ENCODE measurements at places on chromosomes 2 and 18.
A peak's percentile ranks its signal among the peaks of the same experiment; 100 is the strongest.

DNA sequence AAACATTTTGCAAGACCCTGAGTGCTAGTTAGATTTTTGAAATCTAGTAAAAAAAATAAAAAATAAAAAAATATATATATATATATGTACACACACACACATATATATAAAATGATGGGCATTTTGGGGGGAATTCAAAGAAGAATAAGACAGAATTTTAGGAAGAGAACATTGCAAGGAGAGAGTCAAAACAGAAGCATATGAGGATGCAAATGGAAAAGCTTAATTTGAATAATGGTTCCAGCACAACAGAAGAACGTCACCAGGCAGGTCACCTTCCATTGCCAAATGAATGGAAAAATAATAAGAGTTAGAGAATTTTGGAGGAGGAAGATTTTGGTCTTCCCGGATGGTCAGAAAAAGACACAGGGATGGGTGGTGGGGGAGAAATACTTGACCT lies 1097.2 kb downstream of the BCL11A start:
- DNase-seq: no peak

DNA sequence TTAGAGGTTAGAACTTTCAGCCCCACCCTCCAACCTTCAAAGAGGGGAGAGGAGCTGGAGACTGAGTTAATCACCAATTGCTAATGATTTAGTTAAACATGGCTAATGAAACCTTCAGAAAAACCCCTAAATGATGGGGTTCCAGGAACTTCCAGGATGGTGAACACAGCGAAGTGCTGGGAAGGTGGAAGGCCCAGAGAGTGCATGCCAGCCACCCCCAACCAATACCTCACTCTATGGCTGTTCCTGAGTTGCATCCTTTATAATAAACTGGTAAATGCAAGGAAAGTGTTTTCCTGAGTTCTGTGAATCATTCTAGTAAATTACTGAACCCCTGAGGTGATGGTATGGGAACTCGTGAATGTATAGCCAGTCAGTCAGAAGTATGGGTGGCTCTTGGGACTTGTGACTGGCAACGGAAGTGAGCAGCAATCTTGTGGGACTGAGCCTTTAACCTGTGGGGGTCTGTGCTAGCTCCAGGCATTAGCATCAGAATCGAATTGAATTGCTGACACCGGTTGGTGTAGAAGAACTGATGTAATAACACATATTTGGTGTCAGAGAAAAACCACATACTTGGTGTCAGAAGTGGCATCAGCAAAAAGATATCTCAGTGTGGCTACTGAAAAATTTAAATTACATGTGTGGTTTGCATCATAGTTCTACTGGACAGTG lies 37.4 kb downstream of the NPHP1 start:
- DNase-seq: no peak

GRCh38 chr2:96508521-96509113 lies 3.5 kb upstream of the NEURL3 start:
- DNase-seq: no peak

- DNase-seq: no peak
Observed at GRCh38 chr2:109460553-109461324, 153.0 kb downstream of the SEPTIN10 start.

GRCh38 chr18:50642439-50642838 lies 82.6 kb downstream of the MAPK4 start:
- no peak for DNase-seq

DNA sequence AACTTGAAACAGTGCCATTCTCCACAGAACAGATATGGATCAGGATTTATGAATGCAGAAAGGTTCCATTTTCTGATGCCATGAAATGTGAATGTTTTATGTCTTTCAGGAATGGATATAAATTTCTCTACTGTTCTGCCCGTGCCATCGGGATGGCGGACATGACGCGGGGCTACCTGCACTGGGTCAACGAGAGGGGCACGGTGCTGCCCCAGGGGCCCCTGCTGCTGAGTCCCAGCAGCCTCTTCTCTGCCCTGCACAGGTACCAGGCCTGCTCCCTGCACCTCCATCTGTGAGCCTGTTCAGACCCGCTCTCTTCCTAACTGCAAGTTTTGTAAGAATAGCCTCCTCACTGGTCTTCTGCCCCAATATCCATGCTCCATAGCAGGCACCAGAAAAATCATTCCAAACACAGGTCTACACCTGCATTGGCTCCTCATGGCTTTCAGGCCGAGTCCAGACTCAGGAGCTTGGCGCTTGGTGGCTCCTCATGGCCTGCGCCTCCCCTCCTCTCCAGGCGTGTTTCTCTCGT lies 68.6 kb downstream of the LPIN1 start:
- DNase-seq: no peak

GRCh38 chr2:217060516-217060915 lies 200.7 kb upstream of the TNP1 start:
- DNase-seq: no peak

GRCh38 chr2:85600951-85601770 lies 1.3 kb downstream of the TMEM150A start:
- no peak for DNase-seq

- DNase-seq: no peak
Observed at GRCh38 chr18:9688036-9688741, 19.9 kb upstream of the RAB31 start.

DNA sequence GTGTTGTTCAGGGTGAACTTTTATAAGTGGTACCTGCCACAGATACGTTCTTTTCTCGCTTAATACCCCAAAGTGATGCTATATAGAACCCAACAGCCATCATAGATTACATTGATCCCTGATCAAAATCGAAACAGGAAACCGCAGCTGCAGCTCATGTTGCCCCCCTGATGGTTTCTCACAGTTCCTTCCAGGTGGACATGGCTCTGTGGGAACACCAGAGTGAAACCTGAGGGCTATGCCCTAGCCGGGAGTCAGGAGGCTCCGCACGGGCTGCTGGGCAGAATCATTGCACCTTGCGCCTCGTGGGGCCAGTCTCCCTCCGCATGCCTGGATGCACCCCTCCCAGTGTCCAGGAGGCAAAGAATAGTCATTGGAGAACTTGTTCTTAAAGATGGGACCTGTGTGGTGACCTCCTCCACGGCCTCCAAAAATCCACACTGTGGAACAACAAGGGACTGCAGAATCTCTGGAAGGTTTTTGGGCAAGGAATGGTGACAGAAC lies 61.8 kb downstream of the CRACDL start:
- no peak for DNase-seq

DNA sequence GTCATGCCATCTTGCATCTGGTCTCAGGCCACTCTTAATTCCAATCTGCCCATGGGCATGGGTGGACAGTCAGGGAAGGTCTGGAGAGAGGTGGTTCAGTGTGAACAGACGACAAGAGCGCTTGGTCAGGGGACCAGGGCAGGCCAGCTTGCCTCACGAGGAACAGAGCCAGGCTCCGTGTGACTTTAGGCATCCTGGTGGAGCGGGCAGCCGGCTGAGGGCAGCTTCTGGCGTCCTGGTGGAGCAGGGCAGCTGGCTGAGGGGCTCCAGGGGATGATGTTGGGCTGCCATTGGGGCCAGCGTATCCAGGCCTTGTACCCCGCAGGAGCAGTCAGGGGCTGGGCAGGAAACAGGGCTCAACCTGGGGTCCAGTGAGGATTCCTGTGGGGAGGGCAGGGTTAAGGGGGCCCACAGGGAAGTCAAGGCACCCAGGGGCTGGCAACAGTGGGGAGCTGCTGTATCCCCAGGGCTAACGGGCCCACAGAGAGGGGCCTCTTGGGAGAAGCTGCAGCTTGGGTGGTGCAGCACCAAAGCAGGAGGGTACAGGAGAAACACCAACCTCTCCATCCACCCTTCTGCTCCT lies 197.9 kb upstream of the TWIST2 start:
- no peak for DNase-seq

GRCh38 chr2:235766278-235766677 lies 272.4 kb downstream of the AGAP1 start:
- peak; percentile 68 for DNase-seq

DNA sequence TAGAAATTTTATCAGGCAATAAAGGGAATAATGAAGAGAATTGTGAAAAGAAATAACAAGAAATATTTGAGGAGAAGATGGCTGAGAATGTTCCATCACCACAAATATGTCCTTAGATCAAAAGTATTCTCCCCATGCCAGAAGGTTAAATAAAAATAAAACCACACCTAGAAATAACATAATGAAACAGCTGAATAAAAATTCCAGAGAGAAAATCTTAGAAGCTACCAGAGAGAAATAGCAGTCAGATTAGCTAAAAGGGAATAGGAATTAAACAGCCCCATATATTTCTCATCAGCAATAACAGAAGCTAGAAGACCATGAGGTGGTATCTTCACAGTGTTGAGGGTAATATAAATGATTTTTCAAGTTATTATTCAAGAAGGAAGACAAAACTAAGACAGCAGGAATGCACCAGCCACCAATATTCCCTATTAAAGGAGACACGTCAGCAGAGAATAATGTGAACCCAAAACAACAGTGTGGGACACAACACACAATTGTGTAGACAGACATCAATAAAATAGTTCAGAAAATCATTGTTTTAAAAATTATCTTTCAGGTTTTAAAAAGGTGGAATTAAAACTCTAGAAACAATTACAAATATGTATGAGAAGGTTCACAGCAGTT lies 82.0 kb upstream of the NEDD4L start:
- no peak for DNase-seq

DNA sequence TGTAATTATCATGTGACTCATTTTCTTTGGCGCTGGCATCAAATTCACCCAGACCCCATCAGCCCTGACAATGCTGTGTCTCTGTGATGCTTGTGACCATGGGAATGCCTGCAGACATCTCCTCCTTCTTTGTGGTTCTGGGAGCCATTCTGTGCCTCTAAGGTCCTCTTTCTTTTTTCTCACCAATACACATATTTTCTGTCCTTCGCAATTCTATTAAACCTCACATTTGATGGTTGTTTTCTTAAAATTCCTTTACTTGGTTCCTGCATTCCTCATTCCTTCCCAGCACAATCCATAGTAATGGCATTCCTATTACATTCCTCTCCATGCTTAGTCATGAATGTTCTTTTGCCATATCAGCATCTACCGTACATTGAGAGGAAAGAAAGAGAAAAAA lies 375.3 kb downstream of the PIK3C3 start:
- DNase-seq: no peak

GRCh38 chr18:36108196-36108595 lies 20.9 kb downstream of the SLC39A6 start:
- no peak for DNase-seq

GRCh38 chr2:171237751-171238505 lies 77.2 kb upstream of the TLK1 start:
- DNase-seq: no peak

DNA sequence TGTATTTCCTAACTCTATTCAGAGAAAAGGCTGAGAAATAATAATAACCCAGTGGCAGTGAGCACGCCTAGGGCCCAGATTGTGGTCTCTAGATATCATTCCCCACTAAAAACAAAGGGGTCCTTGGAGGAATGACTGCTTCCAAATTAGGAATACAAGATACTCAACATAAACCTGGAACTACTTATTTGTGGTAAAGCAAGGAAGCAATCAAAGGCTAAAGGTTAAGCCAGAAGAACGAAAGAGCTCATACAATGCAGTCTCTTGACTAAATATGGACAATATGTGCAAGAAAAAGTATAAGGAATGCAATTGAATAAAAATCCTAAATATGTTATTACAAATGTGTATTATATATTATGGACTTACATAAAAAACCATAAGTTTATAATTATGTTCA lies 253.5 kb upstream of the NRP2 start:
- DNase-seq: no peak

- no peak for DNase-seq
Observed at GRCh38 chr2:39602616-39603015, 63.1 kb upstream of the TMEM178A start.

DNA sequence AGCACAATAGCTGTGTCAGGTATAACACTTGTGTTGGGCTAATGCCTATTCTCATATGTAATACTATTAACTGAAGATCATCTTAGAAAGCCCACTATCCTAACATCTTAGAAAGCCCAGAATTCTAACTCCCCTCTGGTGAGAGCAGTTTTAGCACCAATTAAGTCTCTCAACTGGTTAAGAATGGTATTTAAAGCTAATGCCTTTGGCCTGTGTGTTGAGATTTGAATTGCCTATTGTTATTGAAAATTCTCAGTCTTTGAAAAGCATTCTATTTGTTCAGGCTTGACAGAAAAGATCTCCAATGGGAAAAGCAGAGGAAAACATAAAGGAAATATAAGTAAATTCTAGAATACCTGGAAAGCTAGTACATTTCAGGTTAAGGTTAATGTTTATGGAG lies 352.5 kb downstream of the ARHGAP15 start:
- no peak for DNase-seq

DNA sequence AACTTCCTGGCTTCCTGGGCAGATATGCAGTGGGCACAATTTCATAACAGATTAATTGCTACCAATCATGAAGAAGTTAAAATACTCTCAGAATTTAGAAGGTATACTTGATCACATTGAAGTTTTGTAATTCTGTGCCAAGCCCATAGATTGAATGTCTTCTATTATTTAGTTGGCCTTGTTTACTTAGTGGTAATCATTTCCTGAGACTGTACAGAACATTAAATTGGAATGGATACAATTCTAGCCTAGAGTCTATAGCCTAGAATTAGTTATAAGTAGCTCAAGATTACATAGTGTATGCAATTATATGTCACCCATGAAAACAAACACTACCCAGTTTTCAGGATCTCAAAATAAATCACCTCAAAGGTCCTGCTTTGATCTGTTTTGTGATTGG lies 615.8 kb downstream of the XIRP2 start:
- no peak for DNase-seq

GRCh38 chr2:139946690-139947089 lies 1166.5 kb upstream of the NXPH2 start:
- no peak for DNase-seq

GRCh38 chr2:179107737-179108136 lies 57.8 kb upstream of the CCDC141 start:
- DNase-seq: no peak

- no peak for DNase-seq
Observed at GRCh38 chr2:177394594-177394973, 2.0 kb downstream of the AGPS start.

DNA sequence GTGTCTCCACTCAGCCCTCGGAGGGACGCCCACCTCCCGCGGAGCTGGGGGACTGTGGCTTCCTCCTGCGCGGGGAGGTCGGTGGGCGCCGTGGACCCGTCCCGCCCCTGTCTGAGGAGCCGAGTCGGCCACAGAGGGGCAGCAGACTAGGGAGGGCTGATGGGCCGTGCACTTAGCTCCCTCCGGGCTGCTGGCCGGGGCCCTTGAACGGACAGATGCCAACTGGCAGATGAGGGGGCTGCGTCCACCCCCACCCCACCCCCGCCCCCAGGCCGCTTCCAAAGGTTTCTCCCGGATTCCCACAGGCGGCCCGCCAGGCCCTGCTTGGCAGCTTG lies 10.4 kb upstream of the UBE2F start:
- no peak for DNase-seq

DNA sequence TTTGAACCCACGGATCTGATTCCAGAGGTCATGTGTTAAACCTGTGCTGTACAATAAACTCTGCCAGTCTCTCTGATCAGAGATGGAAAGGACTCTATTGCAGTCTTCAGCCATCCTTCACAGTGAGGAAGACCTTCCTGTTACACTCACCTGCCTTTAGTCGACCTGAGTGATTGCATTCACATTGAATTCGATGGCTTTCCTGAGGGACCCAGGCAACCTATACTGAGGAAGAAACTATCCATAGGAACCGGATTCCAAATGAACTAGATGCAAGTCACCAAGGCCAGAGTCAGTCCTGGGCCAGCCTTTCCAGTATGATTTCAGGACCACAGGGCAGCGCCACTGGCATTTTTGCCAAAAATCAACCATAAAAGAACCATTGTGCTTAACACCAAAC lies 56.8 kb downstream of the PKDCC start:
- no peak for DNase-seq

- peak; percentile 15 for DNase-seq
Observed at GRCh38 chr2:184004948-184005672, 593.2 kb upstream of the ZNF804A start.

Data from SHP77 (cell line).